ENCODE measurements at places on chromosomes 2 and 18.

DNA sequence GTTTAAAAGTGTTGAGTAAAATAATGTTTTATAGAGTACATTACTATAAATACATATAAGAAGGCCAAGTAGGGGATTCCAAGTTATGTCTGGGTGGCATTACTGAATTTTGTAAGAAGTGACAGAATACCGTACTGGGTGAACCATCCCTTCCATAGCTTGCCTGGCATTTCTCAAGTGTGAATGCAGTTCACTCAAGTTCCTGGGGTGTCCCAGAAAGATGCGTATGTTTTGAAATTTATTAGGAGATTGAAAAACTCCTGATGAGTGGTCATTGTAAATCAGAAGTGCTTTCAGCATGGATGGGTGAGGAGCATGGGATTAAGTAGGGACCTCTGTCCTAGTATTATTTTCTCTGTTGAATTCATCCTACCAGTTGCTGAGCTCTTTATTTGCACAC, 103.2 kb downstream of the VAPA start:
- no peak for DNase-seq

DNA sequence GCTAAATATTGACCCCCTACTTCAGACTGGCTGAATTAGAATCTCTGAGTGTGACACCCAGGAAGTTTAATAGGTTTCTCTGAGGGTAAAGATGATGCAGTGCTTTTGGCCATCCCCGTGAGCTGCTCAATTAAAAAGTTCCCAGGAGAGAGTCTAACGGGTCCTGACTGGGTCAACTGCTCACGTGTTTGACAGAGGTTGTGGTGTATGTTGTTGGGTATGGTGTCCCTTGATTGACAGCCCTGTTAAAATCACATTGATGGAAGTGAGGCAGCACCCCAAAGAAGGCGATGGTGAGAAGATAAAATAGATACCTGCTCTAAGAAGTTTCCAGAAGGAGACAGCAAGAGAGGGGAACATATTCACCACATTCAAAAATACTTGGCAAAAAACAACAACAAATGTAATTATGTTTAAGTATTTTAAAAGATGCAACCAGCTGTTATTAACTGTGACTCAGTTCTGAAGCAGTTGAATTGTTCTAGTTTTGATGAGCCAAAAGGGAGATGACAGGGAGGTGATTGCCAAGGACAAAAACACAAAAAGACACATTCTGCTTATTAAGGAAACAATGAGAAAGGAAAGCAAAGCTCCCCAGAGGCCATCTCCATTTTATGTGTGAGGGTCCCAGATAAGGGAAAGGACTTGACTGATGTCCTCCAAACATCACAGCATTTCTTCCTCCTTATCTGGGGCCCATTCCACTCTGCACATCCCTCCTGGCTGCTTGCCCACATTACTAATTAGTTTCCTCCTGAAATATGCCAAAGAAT, 11.5 kb upstream of the GMCL1 start:
- no peak for DNase-seq

- DNase-seq: no peak
These were observed 54.0 kb upstream of the SPP2 start for GRCh38 chr2:233996461-233996860.

DNA sequence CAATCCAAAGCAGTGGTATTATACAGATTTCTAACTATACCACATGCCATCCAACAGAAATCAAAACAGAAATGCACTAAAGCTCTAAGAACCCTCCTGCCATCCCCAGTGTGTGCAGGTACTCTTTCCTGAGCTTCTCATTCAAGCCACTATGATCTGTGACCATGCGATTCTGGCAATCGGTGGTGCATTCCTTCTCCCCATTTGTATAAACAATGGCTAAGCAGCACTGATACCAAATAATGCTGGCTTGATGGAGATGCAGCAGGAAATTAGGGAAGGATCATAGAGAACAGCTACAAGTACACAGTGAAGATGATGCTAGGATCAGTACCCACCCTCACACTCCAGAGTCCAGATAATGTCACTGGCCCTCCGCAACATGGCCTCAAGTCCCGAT, 51.8 kb downstream of the PPP4R1 start:
- DNase-seq: no peak

DNA sequence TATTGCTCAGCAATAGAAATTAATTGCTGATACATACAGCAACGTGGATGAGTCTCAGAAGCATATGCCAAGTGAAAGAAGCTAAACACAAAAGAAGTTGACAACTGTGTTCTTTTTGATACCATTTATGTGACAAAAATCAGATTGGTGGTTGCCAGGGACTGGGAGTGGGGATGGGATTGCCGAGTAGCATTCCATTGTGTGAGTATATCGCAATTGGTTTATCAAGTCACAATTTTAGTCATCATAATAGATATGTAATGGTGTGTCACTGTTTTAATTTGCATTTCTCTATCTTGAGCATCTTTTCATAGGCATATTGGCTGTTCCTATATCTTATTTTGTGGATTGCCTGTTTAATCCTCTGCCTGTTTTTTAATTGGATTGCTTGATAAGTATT, 20.9 kb downstream of the STRADB start:
- no peak for DNase-seq

DNA sequence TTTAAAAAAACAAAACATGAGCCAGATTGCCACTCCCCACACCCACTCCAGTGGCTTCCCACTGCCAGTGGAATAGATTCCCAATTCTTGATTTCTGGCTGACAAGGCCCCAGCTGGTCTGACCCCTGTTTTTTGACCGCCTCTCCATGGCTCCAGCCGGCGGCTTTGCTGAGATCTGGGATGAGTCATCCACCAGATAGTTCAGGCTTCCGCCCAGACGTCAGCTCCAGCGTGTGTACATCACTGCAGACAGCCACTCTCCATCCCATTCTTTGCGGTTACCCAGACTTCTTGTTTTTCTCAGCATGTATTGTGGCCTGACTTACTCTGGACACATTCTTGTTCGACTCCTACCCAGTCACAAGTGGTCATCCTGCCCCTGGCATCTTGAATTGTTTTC, 227.9 kb downstream of the GBX2 start:
- no peak for DNase-seq

DNA sequence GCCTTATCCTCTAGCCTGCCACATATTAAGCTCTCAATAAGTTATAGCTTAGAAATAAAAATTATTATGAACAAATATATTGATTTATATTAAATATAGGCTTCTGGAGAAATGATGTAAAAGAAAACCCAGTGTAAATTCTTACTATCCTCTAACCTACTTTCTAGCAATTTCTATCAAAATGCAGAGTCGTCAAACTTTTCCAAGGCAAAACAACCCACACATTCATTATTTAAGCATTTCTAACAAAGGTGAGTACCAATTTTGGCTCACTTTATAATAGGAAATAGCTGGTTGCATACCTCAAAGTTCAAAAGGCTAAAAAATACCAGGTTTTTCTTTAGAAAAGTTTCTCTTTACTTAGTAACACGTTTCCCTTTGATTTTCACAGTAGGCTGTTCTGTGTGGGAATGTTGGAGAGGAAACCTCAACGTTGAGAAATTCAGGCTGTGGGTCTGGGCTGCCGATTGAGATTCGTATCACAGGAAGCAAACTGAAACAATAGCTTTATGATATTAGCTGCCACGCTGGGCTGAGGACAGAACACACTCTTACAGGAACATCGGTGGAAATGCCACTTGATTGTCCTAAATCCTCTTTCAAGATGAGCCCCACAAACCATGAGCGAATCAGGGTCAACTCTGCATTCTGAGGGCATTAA, 53.0 kb downstream of the EPAS1 start:
- no peak for DNase-seq

DNA sequence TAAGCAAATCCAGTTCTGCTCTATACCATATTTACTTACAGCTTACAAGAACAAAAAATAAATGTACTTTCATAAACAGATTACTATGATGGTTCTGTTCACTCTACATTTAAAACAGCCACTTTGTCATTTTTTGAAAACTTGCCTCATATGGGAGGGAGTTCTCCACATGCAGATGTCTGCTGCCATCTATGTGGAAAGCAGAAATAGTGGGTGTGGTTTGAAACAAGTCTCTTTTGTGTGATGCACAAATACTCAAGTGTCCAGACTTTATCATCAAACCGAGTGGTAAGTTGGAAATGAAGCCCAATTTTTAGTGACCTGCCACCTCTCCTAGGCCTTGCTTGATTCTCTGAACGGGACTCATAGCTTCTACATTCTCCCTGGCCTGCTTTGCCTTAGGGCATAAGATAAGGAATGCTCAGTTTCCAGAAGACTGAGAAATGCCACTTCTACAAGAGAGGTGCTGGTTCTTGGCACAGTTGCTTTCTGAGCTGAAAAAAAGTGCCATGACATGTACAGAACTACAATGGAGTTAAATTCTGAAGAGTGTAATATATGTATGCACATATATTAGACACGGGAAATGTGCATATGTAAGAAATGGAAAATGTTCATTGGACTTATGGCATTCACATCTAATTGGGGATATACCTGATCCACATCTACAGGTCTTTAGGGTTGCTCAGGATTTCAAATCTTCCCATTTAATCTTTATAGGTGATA, 221.0 kb downstream of the SLC8A1 start:
- DNase-seq: no peak

GRCh38 chr2:216001216-216002100, 11.9 kb downstream of the MREG start:
- no peak for DNase-seq

DNA sequence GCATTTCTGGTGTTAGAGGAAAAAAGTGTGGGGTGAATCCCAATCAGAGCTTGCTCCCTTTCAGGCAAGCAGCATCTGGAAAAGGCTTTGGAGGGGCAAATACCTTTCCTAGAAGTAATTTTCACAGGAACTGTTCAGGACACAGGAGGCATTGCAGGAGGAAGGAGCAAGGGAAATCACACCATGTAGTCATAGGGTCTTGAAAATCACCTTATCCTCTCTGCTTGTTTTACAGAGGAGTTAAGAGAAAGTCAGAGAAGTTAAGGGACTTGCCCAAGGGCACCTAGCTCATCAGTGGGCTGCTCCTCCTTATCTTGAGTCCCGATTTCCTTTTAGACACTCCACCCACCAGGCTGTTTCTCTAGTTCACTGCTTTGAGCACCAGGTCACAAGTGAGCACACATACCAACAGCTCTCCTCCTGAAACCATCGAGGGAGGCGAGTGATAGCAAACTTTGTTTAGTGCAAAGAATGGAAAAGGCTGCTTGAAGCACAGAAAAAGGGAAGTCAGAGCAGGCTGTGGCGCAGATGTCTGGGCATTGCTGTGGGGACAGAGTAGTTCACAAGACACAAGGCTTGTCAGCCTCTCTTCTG, 89.2 kb upstream of the CXCR4 start:
- DNase-seq: peak; percentile 46

DNA sequence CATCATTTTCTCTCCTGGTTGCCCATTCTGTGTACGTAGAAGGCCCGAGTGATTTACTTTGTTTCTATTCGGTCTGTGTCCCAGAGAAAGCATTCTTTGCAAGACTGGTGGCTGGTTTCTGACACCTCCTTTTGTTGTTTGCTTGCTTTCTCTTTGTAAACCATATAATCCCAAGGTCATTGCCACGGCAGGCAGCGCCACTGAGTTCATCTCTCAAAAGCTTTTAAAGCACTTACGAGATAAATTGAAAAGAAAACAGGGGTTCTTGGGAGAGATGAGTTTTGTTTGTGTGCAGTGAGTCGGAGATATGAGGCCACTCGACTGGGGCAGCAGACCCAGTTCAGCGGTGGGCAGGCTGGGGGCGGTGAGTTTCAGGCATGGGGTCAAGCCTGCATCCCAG, 137.6 kb downstream of the NCK2 start:
- DNase-seq: no peak

GRCh38 chr2:12050396-12050795, 304.0 kb downstream of the LPIN1 start:
- DNase-seq: no peak

- DNase-seq: no peak
These were observed 49.5 kb downstream of the INHBB start for GRCh38 chr2:120395221-120396012.

GRCh38 chr18:74980669-74981068, 228.3 kb downstream of the PTGR3 start:
- no peak for DNase-seq

DNA sequence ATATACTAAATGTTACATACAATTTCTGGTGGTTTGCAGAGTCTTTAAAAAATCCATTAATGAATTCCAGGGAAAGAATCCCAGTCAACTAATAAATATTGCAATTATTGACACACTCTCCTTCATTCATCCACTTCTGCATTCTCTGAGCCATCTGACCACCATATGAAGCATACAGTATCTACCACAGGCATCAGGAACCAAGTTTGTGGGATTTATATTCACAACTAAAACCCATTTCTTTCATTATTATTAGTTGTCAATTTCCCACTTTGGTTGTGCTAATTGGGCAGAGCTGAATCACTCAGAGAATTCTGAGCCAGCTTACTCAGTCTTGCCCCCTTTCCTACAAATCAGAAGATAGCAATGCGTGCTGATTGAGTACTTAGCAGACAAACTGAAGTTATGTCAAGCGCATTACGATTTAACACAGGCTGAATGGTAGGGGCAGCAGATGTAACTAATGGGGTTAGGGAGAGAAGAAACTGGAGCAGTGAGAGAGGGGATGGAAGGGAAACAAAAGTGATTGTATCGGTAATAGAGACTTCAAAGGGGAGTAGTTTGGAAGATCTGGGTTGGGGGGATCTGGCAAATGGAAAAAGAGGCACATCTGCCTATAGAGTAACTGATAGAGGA, 52.3 kb downstream of the ZEB2 start:
- no peak for DNase-seq

DNA sequence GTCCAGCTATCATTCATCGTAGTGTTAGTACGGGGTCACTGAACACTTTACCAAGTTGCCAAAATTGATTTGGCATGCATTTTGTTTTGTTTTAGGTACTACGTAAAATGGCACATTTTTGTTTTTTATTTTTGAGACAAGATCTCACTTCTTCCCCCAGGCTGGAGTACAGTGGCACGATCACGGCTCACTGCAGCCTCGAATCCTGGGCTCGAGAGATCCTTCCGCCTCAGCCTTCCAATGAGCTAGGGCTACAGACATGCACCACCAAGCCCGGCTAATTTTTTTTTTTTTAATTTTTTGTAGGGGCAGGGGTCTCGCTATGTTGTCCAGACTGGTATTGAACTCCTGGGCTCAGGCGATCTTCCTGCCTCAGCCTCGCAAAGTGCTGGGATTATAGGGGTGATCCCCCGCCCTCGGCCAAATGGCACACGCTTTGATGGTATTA, 786 bp downstream of the TAF1B start:
- peak; percentile 32 for DNase-seq

- no peak for DNase-seq
These were observed 127.8 kb downstream of the MBP start for GRCh38 chr18:77004555-77005380.

- no peak for DNase-seq
These were observed 34.9 kb upstream of the MAT2A start for GRCh38 chr2:85503851-85504777.

GRCh38 chr2:166344286-166345113, 31.2 kb downstream of the SCN9A start:
- DNase-seq: no peak

DNA sequence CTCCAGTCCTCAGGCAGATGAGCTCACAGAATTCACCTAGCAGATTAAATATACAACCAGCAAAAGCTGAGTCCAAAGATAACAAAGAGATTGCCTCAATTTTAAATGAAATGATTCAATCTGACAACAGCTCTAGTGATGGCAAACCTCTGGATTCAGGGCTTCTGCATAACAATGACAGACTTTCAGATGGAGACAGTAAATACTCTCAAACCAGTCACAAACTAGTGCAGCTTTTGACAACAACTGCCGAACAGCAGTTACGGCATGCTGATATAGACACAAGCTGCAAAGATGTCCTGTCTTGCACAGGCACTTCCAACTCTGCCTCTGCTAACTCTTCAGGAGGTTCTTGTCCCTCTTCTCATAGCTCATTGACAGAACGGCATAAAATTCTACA, 86.0 kb downstream of the PTRHD1 start:
- no peak for DNase-seq

All from activated CD4-positive, alpha-beta T cell treated with anti-CD3 and anti-CD28 coated beads for 48 hours (primary cell).